ENCODE measurements at places on chromosomes 1 and 21. TPM values are rescaled to one million over a fixed set of nuclear protein-coding genes. Genes with fewer than 3 reads are reported as not detected.

DNA sequence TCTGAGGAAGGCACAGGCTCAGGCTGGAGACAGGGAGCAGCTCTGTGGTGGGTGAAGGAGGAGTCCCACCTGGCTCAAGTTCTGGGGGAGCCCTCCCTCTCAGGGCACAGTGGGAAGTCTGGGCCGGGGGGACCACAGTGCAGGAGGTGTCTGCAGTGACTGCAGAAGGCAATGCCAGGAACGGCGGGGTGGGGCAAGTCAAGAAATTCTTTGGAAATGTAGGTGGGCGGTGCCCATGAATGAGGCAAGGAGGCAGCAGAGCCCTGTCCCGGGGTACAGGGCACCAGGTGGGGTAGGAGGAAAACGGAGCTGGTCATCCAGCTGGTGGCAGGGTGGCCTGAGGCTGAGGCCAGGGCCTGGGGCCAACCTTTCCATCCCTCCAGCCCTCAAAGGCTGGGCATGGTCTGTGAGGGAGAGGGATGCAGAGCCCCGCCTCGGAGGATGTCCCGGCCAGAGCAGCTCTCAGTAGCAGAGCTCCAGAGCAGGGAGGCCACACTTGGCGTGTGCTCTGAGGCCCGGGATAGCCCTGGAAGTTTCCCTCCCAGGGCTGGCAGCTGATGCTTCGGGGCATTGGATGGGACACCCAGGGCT lies 4.7 kb downstream of the TFF3 start:
- DNase-seq: peak; percentile 65

GRCh38 chr21:44637018-44637850 lies at the start of gene KRTAP10-10:
TSS of gene KRTAP10-10 (plus strand) at chr21:44637356. CDS start at chr21:44637418, 62 bp downstream.
- no peak for DNase-seq

GRCh38 chr1:12007204-12007603 lies 12.1 kb upstream of the MIIP start:
- DNase-seq: no peak

DNA sequence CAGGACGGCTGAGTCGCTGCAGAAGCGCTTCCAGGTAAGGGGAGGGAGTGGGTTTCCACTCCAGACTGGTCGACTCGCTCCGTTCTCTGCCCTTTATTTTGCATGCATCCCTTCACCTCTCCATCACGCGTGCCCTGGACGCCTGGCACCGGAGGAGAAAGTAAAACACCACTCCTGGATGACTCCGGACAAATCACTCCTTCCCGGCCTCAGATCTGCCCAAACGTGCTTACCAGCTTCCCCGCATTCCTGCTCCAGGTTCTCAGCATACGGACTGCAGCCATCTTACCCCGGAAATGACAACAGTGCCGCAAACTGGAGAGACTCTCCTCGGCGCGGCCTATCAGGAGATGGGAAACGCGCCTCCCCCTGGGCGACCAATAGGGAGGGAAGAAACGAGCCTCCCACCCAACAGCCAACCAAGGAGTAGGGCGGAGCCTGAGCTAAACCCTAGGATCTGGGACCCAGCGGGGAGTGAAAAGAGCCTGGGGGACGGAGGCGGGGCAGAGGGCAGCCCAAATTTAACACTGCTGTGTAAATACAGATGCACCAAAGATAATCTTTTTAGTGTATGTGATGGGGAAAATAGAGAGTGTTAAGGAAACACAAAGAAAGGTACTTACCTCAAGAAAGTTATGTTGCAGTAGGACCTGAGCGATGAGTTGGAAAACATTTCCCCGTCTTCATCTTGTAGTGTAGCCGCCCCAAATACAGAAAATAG lies at the start of gene DBT:
DBT (minus strand) TSS at position 298 of the 721 bp plus-strand sequence; CDS start at position 284, 14 bp downstream.
- DNase-seq: peak; percentile 94

Gene FCRL1
- 0.32 TPM for total RNA-seq

- DNase-seq: no peak
Observed at GRCh38 chr1:165063181-165063965, 293.1 kb downstream of the LMX1A start.

Gene SPRR4
- total RNA-seq: not detected

Gene KLHL17
- total RNA-seq: 8.8 TPM

DNA sequence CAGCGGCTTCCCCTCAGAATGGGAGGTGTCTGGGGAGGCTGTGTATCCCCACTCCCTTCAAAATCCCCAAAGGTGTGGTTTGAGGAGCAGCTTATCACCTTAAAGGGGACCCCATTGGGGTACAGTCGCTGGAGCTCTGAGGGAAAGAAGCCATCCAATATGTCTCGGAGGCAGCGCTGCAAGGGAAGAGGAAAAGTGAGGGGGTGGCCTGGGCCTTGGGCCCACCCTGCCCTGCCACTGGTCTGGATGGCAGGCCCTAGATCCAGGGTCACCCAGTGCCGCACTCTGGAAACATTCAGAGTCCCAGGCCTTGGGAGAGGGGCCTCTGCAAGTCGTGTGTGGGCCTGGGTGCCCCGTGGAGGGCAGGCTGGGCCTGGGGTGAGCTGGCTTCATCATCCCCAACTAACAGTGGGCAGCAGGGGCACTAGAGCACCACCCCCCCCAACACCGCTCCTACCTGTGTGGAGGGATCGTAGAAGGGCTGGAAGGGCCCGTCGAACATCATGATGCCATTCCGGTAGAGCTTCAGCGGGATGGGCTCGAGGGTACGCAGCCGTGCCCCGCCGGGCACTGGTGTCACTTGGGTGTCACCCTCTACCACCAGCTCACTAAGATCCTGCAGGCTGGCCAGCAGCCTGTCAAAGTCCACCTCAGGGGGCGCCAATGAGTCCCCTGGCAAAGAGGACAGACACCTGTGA lies 5.6 kb downstream of the SH3BGRL3 start:
- no peak for DNase-seq

Gene ANXA9
- 0.48 TPM for total RNA-seq

Gene BACE2
- total RNA-seq: 25.8 TPM

DNA sequence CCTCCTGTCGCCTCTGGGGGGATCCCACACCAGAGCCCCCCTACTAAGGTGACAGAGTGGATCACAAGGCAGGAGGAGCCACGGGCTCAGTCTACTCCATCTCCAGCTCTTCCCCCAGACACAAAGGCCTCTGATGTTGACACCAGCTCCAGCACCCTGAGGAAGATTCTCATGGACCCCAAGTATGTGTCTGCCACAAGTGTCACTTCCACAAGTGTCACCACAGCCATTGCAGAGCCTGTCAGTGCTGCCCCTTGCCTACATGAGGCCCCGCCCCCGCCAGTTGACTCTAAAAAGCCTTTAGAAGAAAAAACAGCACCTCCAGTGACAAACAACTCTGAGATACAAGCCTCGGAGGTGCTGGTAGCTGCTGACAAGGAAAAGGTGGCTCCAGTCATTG lies 42.2 kb downstream of the ZBTB17 start:
- peak; percentile 60 for DNase-seq

GRCh38 chr1:244209955-244210354 lies 158.9 kb downstream of the ZBTB18 start:
- DNase-seq: no peak

GRCh38 chr1:195082183-195082582 lies 1526.1 kb downstream of the KCNT2 start:
- DNase-seq: no peak

GRCh38 chr1:38788341-38789336 lies 70.9 kb downstream of the RRAGC start:
- DNase-seq: no peak

Data from mesenteric fat pad (tissue), 1 donor.